ENCODE measurements at places on chromosomes 1 and 21.

DNA sequence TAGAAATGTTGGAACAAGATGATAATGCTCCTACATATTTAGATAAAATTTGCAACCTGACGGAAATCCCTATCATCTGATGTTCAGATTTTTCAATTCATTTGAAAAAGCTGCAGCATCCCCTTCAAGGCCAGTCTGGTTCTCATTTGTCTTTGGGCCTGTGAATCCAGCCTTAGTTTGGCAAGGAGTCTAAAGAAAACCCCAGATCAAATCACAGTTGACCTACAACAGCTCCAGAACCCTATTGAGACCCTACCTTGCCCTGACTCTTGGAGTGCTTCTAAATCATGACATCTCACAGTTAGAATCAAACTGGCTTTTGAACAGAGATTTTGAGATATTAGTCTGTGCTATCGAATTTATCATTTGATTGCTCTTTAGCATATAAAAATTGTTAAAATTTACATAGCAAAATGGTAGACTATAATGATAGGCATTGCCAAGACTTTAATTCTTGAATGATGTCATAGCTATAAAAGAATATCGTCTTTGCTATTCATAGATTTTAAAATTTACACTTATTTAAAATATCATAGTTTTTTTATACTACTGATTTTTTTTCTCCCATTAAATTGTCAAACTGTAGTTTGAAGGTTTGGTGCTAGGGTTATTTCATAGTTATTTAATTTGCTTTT lies 2.2 kb downstream of the PPP2R5A start:
- DNase-seq = no peak

- peak; percentile 42 for DNase-seq
Measured at GRCh38 chr1:11550664-11551283, 71.8 kb downstream of the DISP3 start.

DNA sequence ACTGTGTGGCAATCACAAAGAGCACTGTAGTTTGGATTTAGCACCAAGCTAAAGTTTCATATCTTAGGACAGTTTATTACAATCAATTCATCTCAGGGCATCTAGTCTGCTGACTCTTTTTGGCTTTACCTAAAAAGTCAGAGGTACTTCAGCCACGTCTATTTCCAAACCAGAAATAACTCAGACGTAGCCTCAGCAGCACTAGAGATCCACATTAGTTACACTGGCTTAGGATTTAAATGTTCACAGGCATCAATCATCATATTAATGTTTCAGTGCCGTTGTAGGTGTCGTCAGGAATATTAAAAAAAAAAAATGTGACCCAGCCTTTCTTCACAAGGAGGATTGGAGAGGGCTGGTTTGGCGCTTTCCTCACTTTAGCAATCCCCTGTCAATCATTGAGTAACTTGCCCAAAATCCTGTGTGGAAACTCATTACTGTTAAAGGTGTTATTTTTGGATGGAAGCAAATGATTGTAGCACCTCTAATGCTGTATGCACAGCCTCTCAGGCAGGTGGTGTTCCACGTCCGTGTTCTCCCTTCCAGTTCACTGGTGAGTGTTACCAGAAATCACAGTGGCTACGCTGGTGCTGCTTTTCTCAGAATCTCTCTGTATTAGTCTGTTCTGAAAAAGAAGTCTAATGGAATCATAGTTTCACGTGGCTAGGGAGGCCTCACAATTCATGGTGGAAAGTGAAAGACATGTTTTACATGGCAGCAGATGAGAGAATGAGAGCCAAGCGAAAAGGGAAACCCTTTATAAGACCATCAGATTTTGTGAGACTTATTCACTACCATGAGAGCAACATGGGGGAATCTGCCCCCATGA lies 45.4 kb downstream of the NEK7 start:
- no peak for DNase-seq

GRCh38 chr1:8378981-8379470 lies 61.1 kb downstream of the SLC45A1 start:
- DNase-seq = no peak

DNA sequence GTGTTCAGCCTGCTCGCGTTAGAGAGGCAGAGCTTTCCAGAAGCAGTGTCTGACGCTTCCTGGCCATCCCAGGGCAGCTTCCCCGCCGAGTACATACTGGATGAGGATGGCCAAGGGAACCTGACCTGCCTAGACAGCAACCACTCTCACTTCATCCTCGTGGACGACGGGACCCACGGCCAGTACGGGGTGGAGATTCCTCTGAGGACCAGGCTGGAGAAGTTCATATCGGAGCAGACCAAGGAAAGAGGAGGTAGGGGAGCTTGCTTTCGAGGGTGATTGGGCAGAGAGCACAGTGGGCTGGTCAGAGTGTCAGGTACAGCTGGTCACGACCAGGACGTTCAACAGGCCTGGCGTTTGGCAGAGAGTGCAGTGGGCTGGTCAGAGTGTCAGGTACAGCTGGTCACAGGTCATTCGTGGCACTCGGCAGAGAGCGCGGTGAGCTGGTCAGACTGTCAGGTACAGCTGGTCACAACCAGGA lies 22.4 kb downstream of the TRPM2 start:
- DNase-seq = no peak

DNA sequence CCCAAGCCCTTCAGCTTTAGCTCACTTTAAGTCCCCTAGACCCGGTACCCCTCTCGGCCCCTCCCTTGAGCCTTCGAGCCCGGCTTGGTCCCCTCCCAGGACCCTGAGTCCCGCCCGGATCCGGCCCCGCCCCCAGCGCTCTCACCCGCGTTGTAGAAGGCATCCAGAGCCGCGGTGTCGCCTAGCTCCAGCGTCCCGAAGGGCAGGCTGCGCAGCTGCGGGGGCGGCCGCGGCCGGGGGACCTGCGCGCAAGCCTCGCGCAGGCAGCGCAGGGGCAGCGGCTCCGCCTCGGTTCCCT lies 699 bp downstream of the MAP3K6 start:
- no peak for DNase-seq

DNA sequence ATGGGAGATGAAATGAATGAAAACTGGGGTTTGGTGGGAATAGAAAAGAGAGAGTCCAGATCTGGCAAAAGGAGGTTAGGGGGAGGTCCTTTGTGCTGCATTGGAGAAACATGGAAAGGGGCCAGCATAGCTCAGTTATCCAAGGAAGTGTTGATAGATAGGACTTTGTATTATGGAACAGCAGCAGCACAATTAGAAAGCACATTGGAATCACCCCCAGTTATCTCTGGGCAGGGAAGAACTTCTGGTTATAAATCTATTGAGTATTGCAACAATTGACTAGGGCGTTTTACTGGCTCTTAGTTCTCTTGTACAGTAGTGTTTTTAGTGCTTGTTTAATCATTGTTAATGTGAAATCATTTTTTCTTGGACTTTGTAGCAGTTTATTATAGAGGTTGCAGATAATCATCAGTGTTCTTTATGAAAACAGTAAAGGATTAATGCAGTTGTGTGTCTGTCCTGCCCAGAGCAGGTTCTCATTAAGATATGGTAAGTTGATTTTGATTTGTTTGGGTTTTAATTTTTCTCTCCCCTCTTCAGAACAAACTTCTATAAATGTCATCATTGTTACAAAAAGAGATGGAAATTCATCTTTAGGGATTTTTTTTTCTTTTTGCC lies 76.6 kb downstream of the NR5A2 start:
- no peak for DNase-seq

DNA sequence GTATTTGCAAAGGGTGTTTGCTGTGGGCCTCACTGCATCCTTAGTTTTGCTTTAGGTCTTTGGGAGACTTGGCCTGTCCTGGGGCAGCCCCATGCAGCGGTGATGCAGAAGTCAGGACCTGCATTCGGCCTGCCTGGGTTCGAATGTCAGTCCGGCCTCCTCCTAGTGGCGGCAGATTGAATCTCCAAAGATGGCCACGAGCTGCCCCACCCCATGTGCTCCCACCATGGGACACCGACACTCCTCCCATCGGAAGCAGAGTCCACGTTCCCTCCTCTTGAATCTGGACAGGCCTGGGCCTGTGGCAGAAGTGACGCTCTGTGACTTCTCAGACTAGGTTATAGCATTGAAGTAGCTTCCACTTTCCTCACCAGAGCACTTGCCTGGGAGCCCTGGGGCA lies 16.3 kb upstream of the NPPB start:
- DNase-seq = no peak

- no peak for DNase-seq
Measured at GRCh38 chr1:44647896-44648295, 26.4 kb downstream of the TMEM53 start.

- DNase-seq = no peak
Measured at GRCh38 chr1:195054217-195054687, 1554.0 kb downstream of the KCNT2 start.

DNA sequence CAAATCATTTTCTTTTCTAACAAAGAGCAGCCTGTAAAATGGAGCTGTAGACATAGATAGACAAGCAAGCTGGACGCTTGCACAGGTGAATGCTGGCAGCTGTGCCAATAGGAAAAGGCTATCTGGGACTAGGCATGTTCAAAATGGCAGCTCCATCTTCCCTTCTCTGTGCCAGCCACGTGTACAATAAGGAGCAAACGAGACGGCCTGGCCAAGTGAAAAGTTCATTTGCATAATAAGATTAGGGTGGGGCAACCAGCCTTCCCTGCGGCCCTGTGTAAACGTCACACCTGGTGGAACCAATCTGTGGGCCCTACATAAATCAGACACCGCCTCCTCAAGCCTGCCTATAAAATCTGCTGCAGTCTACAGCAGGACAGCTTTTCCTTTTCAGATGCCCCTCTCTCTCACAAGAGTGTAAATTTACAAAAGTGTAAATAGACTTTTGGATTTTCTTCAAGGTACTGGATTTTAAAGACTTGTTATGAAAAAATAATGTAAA lies 16.6 kb upstream of the EDEM3 start:
- DNase-seq = no peak

- no peak for DNase-seq
Measured at GRCh38 chr1:5975133-5975880, 16.9 kb downstream of the NPHP4 start.

GRCh38 chr21:37520801-37521200 lies 154.2 kb downstream of the DYRK1A start:
- no peak for DNase-seq

- no peak for DNase-seq
Measured at GRCh38 chr1:201459775-201460174, 9.2 kb downstream of the PHLDA3 start.

GRCh38 chr1:212415107-212415841 lies 588 bp upstream of the PACC1 start:
- no peak for DNase-seq
